Hair follicular keratinocyte (primary cell): ENCODE measurements at places on chromosomes 1 and 21. TPM values are rescaled to one million over a fixed set of nuclear protein-coding genes. Genes with fewer than 3 reads are reported as not detected.

PDIK1L gene
- total RNA-seq: 1.5 and 1.6 TPM in 2 replicates

TDRKH gene
- total RNA-seq: 12.3 and 13.3 TPM in 2 replicates

RPAP2 gene
- 14.5 and 16.7 TPM in 2 replicates for total RNA-seq

CASQ1 gene
- total RNA-seq: not detected in 2 replicates
